NCI-H69 (cell line): ENCODE measurements at places on chromosomes 6 and 20.
A peak's percentile ranks its signal among the peaks of the same experiment; 100 is the strongest.

GRCh38 chr6:11424395-11425034 lies 113.0 kb upstream of the TMEM170B start:
- no peak for DNase-seq

DNA sequence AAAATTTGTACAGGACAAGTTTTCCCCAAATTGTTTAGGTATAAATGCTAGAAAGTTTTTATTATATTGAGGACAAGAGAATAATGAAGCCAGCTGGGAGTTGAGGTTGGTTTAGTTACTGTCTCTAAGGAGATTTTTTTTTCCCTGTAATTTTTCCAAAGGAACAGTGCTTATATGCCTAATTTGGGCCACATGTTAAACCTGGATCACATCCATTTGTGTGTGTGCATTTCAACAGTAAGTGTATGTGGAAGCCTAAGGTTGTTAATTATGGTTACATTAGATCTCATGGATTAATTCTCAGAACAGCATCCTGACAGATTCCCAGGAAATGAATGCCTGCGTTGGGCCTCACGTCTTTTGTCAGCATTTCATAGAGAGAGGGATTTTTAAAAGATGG lies 4.5 kb downstream of the IGF2R start:
- peak; percentile 51 for DNase-seq

GRCh38 chr6:153231048-153231646 lies 100.1 kb upstream of the RGS17 start:
- DNase-seq, result peak; percentile 70

GRCh38 chr20:48571949-48572847 lies 255.6 kb downstream of the PREX1 start:
- DNase-seq, result no peak

GRCh38 chr20:41377275-41377674 lies 10.7 kb upstream of the EMILIN3 start:
- DNase-seq, result no peak

DNA sequence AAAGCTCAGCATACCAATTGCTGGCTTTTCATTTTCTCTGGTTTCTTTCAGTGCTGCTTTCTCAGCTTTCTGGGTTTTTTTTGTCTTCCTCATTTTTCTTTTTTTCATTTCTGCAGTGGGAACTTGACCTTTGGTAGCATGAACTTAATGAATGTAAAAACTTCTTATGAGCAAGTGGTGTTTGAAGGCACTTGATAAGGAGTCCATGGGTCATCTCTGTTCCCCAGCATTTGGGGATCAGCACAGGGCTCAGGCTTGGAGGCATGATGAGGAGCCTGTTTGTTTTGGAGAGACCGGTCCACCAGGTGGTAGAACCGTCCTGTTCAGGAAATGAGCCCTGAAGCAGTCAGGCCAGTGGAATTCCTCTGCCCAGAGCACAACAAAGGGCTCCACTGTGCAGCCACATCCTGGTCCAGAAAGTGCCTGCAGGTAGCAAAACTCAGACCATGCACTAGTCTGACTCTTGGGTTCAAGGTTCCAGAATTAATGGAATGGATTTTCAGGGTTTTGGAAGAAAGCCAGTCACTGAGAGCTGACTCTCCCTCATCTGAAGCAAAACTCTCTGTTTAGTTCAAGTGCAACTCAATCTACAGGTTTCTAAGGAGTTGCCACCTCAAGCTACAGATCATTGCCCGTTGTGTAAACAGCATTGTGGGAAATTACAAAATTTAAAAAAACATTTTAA lies 52.3 kb upstream of the ADGRF1 start:
- no peak for DNase-seq

GRCh38 chr20:3632311-3633004 lies 30.7 kb downstream of the GFRA4 start:
- DNase-seq, result no peak
